Colonic mucosa (tissue), 4 donors: ENCODE measurements at places on chromosomes 3 and 15.

- DNase-seq: no peak
Measured at GRCh38 chr3:188124184-188124583, 29.8 kb upstream of the LPP start.

DNA sequence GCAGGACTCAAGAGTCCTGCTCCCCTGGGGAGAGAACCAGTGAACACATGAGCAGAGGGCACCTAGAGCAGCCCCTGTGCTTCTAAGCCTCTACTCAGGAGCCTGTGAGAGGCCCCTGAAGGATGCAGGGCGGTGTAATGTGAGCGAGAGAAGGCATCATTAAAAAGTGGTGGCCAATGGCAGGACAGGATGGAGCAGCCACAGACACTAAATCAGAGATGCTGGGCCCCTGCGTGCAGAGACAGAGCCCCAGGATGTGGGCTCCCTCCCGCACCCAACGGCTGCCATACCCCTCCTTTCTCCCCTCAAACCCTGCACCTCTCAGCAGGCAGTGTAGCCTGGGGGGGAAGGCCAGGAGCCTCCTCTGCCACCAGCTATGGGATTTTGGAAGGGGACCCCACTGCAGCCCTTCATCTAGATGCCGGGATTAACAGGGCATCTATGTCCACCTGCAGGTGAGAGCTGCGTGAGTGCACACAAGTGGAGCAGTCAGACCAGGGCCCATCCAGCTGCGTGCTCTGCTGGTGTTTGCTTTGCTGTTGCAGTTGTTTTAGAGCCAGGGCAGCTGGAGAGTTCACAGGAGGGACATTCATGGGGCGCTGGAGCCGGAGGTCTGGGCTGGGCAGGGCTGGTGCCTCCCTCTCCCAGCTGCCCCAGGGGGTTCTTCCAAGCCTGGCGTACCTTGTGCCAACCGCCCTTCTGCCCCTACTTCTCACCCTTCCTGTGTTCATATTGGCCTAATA, 5.1 kb upstream of the IQSEC1 start:
- no peak for DNase-seq

DNA sequence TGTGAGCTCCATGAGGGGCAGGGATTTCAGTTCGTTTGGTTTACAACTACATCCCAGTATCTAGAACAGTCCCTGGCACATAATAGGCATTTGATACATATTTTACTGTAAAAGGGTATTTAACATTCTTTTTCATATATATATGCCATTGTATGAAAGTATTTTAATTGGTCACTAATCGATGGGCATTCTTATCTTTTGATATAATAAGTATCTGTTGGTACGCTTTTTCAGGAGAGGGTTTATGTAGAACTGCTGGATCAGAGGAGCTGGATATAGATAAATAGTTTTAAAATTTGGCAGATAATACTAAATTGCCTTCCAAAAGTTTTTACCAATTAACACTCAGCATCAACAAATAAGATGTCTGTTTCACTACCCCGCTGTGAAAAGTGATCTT, 978 bp upstream of the RSL24D1 start:
- no peak for DNase-seq

GRCh38 chr3:149585401-149585726, 72.5 kb downstream of the WWTR1 start:
- DNase-seq: no peak

DNA sequence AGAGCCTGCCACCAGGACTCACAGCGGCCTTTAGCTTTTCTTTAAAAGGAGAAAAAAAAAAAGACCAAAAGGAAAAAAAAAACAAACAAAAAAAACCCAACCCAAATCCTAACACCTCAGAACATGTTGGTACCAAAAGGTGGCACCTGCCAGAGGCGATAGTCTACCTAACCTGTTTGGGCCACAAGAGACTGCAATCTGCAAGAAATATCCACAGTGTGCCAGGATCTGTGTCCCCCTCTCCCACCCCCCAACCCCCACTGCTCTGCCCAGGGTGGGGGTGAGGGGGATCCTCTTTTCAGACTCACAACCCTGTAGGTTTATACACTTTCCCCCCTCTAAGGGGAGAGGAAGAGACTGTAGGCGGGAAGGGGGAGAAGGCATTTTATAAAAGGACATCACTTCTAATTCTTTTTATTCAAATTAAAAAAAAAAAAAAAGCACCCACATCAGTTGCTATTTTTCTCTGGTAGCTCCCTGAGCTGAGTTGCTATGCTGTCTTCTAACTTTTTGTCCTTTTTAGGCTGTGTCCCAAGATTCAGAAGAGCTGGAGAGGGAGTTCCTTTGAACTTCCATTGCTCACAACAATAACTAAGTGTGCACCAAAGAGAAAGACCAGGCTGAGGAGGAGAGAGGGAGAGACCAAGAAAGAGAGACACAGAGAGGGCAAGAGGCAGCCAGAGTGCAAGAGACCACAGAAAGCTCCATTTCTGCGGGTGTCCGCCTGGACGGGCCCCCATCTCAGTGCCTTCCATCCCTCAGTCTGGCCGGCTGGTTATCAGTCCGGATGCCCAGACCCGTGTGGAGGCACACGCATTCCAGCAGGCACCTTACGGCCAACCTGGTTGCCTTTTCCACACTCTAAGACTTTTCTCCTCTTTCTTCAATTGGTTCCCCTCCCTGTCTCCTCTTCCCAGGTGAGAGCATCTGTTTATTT, 48.9 kb downstream of the TLE3 start:
- DNase-seq: no peak
